Spleen (tissue), 13 donors: ENCODE measurements at places on chromosomes 5 and 9. TPM values are rescaled to one million over a fixed set of nuclear protein-coding genes. Genes with fewer than 3 reads are reported as not detected.
A peak's percentile ranks its signal among the peaks of the same experiment; 100 is the strongest.

GRCh38 chr5:94376672-94377345 is 241.6 kb downstream of the KIAA0825 start:
- no peak overlapping the region for H3K4me3 ChIP-seq
- peak; percentile 77 for DNase-seq
- H3K27ac ChIP-seq: no peak overlapping the region
- no peaks in the 10 kb centered on the region for H3K4me1 ChIP-seq
- H3K27me3 ChIP-seq: no peaks in the 10 kb centered on the region

GRCh38 chr9:131335368-131335755 is 45.8 kb downstream of the PLPP7 start:
- no peak overlapping the region for H3K27ac ChIP-seq
- H3K4me3 ChIP-seq: no peak overlapping the region
- H3K4me1 ChIP-seq: peaks cover 7% of the 10 kb centered on the region
- no peaks in the 10 kb centered on the region for H3K27me3 ChIP-seq
- peak; percentile 32 for DNase-seq

- no peaks in the 10 kb centered on the region for H3K27me3 ChIP-seq
- no peak overlapping the region for H3K27ac ChIP-seq
- DNase-seq: no peak
- no peaks in the 10 kb centered on the region for H3K36me3 ChIP-seq
- H3K4me3 ChIP-seq: no peak overlapping the region
- peaks cover 8% of the 10 kb centered on the region for H3K4me1 ChIP-seq
These were observed 42.3 kb upstream of the DMAC1 start for GRCh38 chr9:7841831-7842230.

- DNase-seq: no peak
- no peak overlapping the region for H3K27ac ChIP-seq
- H3K36me3 ChIP-seq: no peaks in the 10 kb centered on the region
These were observed 4.7 kb downstream of the ATP6V0E1 start for GRCh38 chr5:172988276-172988675.

Gene SLC45A2
- total RNA-seq: not detected

DNA sequence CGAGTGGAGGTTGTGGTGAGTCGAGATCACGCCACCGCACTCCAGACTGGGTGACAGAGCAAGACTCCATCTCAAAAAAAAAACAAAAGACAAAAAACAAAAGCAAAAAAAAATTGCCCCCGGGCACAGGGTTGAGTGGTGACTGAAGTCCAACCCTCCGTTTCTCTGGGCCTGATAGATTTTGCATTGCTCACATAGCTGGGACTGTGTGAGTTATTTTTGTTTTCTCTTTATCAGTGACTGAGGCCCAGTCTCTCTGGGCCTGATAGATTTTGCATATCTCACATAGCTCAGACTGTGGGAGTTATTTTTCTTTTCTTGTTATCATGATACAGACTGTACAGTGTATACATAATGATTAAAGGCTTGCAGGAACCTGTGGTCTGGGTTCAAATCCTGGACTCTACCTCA is 2.6 kb upstream of the SLC28A3 start:
- no peak overlapping the region for H3K4me3 ChIP-seq
- H3K36me3 ChIP-seq: no peaks in the 10 kb centered on the region
- no peaks in the 10 kb centered on the region for H3K27me3 ChIP-seq
- DNase-seq: no peak
- no peaks in the 10 kb centered on the region for H3K4me1 ChIP-seq
- H3K27ac ChIP-seq: no peak overlapping the region

DNA sequence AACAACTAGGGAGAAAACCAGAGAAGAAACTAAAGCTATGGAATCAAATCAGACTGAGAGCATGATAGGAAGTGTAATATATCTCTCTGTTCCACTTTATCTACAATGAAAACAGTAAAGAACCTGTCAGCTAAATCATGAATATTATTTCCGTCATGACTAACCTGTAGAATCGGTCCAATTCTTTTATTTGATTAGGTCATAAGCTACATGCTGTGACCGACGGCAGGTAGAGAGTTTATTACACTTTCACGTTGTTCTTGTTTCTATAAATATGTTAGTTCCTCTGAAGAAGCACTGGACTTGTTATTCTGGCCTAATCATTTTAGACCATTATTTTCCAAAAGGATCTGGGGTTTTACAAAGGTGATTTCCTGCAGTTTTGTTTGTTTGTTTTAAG is 91.1 kb downstream of the DMRTA1 start:
- no peak for DNase-seq
- H3K27me3 ChIP-seq: no peaks in the 10 kb centered on the region
- H3K4me1 ChIP-seq: no peaks in the 10 kb centered on the region
- H3K4me3 ChIP-seq: no peak overlapping the region
- H3K36me3 ChIP-seq: no peaks in the 10 kb centered on the region
- H3K27ac ChIP-seq: no peak overlapping the region

Gene ATP10B
- not detected for total RNA-seq

- H3K27ac ChIP-seq: no peak overlapping the region
- H3K27me3 ChIP-seq: no peaks in the 10 kb centered on the region
- no peaks in the 10 kb centered on the region for H3K4me1 ChIP-seq
- DNase-seq: no peak
- H3K36me3 ChIP-seq: no peaks in the 10 kb centered on the region
These were observed 25.5 kb upstream of the TAS2R1 start for GRCh38 chr5:9655641-9656040.

DNA sequence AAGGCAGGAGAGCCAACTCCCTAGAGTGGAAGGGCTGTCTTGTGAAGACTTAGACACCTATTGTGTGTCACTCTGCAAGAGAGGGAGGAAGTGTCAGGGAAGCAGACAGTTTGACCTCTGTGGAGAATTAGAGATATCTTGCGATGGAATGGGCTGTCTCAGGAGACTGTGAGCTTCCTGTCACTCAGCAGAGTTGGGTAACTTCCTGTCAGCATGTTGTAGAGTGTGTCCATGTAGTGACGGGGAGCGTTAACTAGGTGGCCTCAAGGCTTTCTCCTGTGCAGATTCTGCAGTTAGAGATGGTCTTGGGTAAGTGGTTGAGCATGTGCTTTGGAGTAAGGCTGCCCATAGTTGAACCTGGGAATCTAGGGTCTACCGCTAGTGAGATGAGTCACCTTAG is 136.5 kb downstream of the KIF4B start:
- no peak overlapping the region for H3K4me3 ChIP-seq
- DNase-seq: no peak
- no peaks in the 10 kb centered on the region for H3K4me1 ChIP-seq
- H3K27me3 ChIP-seq: no peaks in the 10 kb centered on the region
- H3K27ac ChIP-seq: no peak overlapping the region
- no peaks in the 10 kb centered on the region for H3K36me3 ChIP-seq

- H3K4me3 ChIP-seq: no peak overlapping the region
- H3K4me1 ChIP-seq: no peaks in the 10 kb centered on the region
- no peaks in the 10 kb centered on the region for H3K27me3 ChIP-seq
- no peaks in the 10 kb centered on the region for H3K36me3 ChIP-seq
- H3K27ac ChIP-seq: no peak overlapping the region
- no peak for DNase-seq
These were observed 101.7 kb downstream of the RORB start for GRCh38 chr9:74598874-74599273.

DNA sequence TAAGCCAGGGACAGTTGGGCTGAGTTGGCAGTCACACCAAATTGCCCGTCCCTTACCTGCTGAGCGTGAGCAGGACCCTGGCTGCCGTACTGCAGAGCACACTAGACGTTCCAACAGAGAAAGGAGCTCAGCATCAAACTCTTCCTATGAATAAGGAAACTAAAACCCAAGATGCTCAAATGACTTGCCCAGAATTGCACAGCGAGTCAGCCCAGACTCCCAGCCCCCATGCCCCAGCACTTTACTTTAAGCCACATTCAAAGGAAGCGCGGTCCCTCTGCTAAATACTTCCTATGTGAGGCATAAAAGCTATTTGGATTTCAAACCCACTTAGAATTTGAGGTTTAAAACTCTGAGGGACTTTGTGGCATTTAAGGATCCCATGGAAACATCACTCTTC is 23.9 kb downstream of the PAX5 start:
- peak; percentile 37 for DNase-seq
- H3K36me3 ChIP-seq: no peaks in the 10 kb centered on the region
- H3K4me1 ChIP-seq: peaks cover 6% of the 10 kb centered on the region
